ENCODE measurements at places on chromosomes 1 and 21. TPM values are rescaled to one million over a fixed set of nuclear protein-coding genes. Genes with fewer than 3 reads are reported as not detected.

DNA sequence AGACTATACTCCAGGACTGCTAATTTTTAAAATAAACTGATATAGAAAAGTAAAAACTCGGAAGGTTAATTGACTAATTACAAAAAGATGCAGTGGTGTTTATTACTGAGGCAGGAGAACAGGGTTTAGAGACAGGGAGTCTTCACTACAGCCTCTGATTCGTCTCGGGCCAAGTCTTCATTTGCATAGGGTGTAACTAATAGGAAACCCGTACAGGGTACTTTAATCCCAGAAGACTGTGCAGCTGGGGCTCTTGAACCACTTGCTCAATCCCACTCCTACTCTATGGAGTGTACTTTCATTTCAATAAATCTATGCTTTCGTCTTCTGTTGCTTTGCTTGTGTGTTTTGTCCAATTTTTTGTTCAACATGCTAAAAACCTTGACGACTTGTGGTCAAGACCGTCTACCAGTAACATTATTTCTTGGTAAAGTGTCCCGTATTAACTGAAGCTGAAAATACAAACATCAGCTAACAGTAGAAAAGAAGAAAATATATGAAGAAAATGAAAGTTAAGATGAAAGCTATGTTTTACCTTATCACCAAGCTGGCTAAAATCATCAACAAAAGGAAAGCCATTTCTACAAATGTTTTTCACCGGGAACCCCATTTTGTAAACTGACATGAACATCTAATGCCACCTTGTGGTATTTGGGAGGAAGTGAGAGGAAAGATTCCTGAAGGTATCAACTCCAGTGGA is 8.0 kb downstream of the SDHB start:
- no peaks in the 10 kb centered on the region for H3K36me3 ChIP-seq
- peak overlapping the region; percentile 25 for H3K4me3 ChIP-seq
- DNase-seq, result no peak
- H3K27me3 ChIP-seq, result no peaks in the 10 kb centered on the region

DNA sequence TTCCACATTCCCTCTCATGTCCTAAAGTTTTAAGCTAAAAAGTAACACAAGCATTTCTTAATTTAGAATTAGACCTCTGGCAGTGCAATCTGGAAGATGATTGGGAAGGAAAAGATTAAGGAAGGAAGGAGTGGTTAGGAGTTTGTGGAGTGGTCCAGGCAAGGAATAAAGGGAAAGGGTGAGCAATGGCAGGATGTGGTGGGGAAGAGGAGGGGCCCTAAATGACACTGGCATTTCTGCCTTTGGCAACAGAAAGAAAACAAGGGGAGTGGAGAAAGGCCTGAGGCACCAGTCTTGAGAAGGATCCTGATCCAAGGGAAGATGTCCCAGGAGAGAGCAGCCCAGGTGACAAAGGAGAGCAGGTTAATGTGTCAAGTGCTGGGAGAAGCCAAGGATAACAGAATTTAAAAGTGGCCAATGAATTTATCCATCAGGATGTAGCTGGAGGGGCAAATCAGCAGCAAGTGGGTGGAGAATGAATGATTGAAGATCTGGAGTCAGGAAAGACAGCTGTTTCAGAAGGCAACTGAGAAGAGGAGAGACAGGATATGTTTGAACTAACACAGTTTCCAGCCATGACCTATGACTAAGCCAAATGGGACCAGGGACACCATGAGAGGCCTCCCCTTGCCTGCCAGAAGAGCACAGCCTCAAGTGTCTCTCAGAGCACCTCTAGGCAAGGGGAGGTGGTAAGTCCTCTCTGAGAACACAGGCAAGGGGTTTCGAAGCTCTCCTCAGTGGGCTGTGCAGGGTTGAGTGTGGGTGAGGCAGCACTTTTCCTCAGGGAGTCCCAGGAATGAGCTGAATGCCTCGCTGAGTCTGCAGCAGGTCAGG is 20.9 kb upstream of the LY9 start:
- H3K27me3 ChIP-seq, result no peaks in the 10 kb centered on the region
- H3K4me1 ChIP-seq, result no peaks in the 10 kb centered on the region
- H3K27ac ChIP-seq, result no peak overlapping the region
- no peak overlapping the region for H3K4me3 ChIP-seq
- DNase-seq, result no peak

DNA sequence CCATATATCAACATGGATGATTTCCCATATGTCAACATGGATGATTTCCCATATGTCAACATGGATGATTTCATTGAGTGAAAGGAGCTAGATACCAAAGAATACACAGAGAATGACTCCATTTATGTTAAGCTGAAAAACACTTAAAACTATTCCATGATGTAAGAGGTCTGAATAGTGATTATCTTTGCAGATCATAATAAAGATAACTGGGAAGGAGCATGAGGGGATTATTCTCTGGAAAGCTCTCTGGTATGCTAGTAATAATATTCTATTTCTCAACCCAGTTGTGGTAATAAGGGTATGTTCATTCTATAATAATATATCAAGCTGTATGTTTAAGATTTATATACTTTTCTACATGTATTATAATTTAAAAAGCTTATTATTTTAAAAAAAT is 14.1 kb downstream of the SYNJ1 start:
- H3K27me3 ChIP-seq, result no peaks in the 10 kb centered on the region
- no peak for DNase-seq
- no peak overlapping the region for H3K4me3 ChIP-seq
- H3K27ac ChIP-seq, result no peak overlapping the region
- no peaks in the 10 kb centered on the region for H3K4me1 ChIP-seq

Gene C1QTNF12
- not detected for total RNA-seq

DNA sequence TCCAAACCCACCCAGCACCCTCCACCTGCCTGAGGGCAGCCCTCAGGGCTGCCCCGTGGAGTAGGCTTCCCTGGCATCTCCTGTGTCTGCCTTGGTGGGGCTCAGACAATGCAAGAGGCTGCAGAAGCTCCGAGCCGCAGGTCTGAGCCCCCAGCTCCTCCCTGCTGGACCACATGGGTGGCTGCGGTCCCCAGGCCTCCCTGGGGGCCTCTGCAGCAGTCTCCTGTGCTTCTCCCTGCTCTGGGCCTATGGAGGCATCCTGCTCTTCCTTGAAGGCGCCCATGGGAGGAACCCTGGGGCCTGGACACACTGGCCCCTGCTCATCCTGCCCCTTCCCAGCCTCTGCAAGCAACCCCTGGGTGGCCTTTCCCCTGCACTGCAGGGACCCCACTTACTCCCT is 86.1 kb upstream of the ACTRT2 start:
- no peak for DNase-seq
- H3K4me3 ChIP-seq, result no peak overlapping the region
- no peaks in the 10 kb centered on the region for H3K4me1 ChIP-seq
- no peak overlapping the region for H3K27ac ChIP-seq

Gene DNASE2B
- total RNA-seq, result not detected

Gene SLC1A7
- not detected for total RNA-seq

Gene TMOD4
- total RNA-seq, result 0.26 TPM

- H3K27ac ChIP-seq, result no peak overlapping the region
- no peaks in the 10 kb centered on the region for H3K4me1 ChIP-seq
- H3K4me3 ChIP-seq, result no peak overlapping the region
- no peak for DNase-seq
- no peaks in the 10 kb centered on the region for H3K27me3 ChIP-seq
Measured at GRCh38 chr1:14340002-14340785, 258.3 kb upstream of the KAZN start.

DNA sequence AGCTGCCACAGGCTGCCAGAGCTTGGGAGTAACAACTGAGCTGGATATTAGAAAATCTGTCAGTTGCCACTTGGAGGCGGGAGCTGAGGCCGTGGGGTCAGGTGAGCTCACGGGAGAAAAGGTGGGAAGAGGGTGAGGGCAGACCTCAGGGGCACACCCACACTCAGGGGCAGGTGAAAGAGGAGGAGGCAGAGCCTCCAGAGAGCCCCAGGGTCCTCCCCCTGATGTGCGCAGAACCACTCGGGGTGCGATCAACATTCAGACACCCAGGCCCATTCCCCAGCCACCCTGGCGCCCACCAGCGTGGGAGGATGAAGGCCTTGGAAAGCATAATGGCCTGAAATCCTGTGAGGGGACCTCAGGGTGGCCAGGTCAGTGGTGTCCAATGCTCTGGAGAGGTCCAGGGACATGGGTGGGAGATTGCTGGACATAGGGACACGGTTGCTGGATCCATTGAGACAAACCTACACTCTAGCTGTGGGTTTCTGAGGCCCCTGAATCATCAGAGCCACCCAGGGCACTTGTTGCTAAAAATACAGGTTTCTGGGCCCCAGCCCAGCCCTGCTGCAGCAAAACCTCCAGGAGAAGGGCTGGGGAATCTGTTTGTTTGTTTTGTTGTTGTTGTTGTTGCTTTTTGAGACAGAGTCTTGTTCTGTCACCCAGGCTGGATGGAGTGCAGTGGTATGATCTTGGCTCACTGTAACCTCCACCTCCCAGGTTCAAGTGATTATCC is 49.4 kb upstream of the GPR153 start:
- no peak overlapping the region for H3K4me3 ChIP-seq
- no peak for DNase-seq
- H3K36me3 ChIP-seq, result no peaks in the 10 kb centered on the region
- no peak overlapping the region for H3K27ac ChIP-seq

Gene AMY1B
- not detected for total RNA-seq

Gene NBPF6
- not detected for total RNA-seq

- no peak overlapping the region for H3K27ac ChIP-seq
- H3K27me3 ChIP-seq, result no peaks in the 10 kb centered on the region
Measured at GRCh38 chr1:61341426-61341825, 259.1 kb downstream of the NFIA start.

DNA sequence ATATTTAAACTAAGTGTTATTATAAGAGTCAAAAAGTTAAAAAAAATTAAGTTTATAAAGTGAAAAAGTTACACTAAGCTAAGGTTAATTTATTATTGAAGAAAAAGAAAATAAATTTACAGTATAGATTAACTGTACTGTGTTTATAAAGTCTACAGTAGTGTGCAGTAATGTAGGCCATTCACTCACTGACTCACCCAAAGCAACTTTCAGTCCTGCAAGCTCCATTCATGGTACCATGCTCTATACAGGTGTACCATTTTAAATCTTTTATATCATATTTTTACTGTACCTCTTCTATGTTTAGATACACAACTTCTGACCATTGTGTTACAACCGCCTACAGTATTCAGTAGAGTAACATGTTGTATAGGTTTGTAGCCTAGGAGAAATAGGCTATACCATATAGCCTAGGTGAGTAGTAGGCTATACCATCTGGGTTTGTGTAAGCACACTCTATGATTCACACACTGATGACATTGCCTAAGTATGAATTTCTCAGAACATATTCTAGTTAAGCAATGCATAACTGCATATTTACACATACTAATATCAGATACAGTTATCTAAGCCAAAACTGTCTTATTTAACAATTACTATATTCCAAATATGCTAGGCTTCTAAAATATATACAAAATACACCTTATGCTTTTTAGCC is 80.6 kb upstream of the GFI1 start:
- H3K27ac ChIP-seq, result no peak overlapping the region
- H3K27me3 ChIP-seq, result no peaks in the 10 kb centered on the region
- DNase-seq, result no peak

Gene TGFB2
- total RNA-seq, result 4.9 TPM

Gene CDA
- 7.1 TPM for total RNA-seq

DNA sequence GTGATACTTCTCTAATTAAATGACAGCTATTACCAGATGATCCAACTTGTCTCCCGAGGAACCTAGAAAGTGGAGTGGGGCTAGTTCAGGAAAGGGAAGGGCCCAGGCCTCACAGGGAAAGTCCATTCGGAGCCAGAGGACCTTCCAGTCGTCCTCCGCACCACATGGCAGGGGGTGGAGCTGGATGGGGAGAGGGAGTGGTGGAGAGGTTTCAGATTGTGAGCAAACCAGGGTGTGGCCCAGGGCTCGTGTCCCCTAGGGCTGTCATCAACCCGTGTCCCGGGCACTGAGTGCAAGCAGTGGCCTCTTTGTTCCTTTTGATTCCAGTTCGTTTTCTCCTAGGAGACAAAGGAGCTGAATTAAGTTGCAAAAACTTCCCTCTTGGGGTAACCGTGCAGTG is 114.9 kb downstream of the HUNK start:
- H3K36me3 ChIP-seq, result no peaks in the 10 kb centered on the region
- H3K4me3 ChIP-seq, result no peak overlapping the region
- H3K4me1 ChIP-seq, result no peaks in the 10 kb centered on the region
- no peak for DNase-seq
- no peak overlapping the region for H3K27ac ChIP-seq

DNA sequence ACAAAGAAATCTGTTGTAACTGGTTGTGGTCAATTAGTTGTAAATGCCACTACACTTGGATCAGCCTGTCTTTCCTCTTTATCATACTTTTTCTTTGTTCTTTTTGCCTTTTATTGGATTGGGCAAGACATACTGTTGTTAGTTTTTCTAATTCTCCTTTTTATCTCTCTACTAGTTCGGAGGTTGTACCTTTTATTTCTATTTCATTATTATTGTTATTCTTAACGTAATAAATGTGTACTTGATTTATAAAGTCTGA is 59.2 kb downstream of the IVNS1ABP start:
- H3K36me3 ChIP-seq, result no peaks in the 10 kb centered on the region
- no peak for DNase-seq
- no peaks in the 10 kb centered on the region for H3K4me1 ChIP-seq
- H3K4me3 ChIP-seq, result no peak overlapping the region
- H3K27ac ChIP-seq, result no peak overlapping the region
- no peaks in the 10 kb centered on the region for H3K27me3 ChIP-seq

Gene FCRL2
- total RNA-seq, result 0.55 TPM

Gene FNDC5
- total RNA-seq, result 71.1 TPM

DNA sequence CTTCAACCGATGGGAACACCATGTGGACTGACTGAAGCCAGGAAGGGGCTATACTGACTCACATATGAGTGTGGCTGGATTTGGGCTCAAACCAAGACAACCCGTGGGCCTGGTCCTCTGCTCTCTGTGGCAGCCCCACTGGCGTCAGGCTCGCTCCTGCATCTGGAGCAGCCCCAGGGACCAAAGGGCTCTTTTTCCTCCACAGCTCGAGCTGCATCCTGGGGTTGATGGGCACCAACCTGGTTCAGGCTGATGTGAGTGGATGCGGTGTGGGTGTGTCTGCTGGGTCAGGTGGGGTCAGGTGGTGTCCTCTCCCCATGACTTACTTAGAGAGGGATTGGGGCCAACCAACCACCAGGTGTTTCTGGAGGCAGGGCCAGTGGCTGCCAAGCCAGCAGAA is 303.0 kb upstream of the AJAP1 start:
- DNase-seq, result no peak
- no peak overlapping the region for H3K4me3 ChIP-seq
- H3K27ac ChIP-seq, result no peak overlapping the region
- H3K27me3 ChIP-seq, result no peaks in the 10 kb centered on the region
- H3K4me1 ChIP-seq, result no peaks in the 10 kb centered on the region

GRCh38 chr1:115678141-115678540 is 36.4 kb downstream of the VANGL1 start:
- H3K4me3 ChIP-seq, result no peak overlapping the region
- H3K27me3 ChIP-seq, result no peaks in the 10 kb centered on the region
- no peaks in the 10 kb centered on the region for H3K36me3 ChIP-seq
- DNase-seq, result no peak
- H3K4me1 ChIP-seq, result peaks cover 14% of the 10 kb centered on the region
- peak overlapping the region; percentile 83 for H3K27ac ChIP-seq

Gene TTLL7
- total RNA-seq, result 26.1 TPM

All from uterus (tissue), 4 donors.